ENCODE measurements at places on chromosomes 4 and X. TPM values are rescaled to one million over a fixed set of nuclear protein-coding genes. Genes with fewer than 3 reads are reported as not detected.

DNA sequence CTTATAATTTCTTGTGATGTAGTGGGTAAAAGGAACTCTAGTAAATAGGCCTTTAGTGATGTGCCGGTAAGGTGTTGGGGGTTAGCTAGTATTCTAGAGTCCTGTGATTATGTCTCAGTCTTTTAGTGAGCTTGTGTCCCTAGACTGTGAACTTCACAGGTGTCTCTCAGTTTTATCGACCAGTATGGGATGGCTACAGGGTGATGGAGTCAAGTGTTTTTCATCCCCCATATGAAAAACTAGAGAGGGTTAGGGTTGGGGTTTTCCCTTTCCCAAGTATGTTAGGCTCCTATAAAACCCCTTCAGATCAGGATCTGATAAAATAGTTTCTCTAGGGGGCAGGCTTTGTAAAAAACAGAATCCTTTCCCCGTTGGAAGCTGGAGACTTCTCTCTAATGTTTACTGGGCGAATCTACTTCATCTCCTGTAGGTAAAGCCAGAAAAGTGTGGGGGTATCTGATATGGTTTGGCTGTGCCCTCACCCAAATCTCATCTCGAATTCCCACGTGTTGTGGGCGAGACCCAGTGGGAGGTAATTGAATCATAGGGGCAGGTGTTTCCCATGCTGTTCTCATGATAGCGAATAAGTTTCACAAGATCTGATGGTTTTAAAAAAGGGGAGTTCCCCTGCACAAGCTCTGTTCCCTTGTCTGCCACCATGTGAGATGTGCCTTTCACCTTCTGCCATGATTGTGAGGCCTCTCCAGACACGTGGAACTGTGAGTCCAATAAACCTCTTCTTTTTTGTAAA lies 120.8 kb downstream of the DTHD1 start:
- DNase-seq: no peak
- H3K27ac ChIP-seq: no peak overlapping the region
- H3K36me3 ChIP-seq: no peaks in the 10 kb centered on the region

DNA sequence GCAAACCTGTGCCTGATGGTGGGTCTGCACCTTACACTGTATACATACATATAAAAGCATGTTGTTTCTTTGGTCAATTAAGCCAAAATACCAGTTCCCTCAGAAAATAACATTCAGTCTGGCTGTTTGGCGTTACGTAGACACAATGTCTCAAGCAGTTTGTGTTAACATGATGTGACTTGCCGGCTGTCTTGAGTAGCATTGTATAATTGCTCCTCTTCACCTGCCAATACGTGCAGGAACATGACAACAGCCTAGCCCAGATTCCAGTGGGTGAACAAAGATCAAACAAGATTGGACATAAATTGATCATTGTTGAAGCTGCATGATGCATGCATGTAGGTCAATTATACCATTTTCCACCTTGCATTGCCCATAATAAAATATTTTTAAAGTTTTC lies 102.3 kb downstream of the F11 start:
- H3K36me3 ChIP-seq: no peaks in the 10 kb centered on the region
- H3K27ac ChIP-seq: no peak overlapping the region
- no peak for DNase-seq
- no peaks in the 10 kb centered on the region for H3K27me3 ChIP-seq
- H3K4me3 ChIP-seq: no peak overlapping the region

GRCh38 chr4:151887031-151887815 lies 126.4 kb upstream of the GATB start:
- H3K4me3 ChIP-seq: no peak overlapping the region
- H3K36me3 ChIP-seq: no peaks in the 10 kb centered on the region
- no peak overlapping the region for H3K27ac ChIP-seq
- no peaks in the 10 kb centered on the region for H3K27me3 ChIP-seq
- no peaks in the 10 kb centered on the region for H3K4me1 ChIP-seq

DNA sequence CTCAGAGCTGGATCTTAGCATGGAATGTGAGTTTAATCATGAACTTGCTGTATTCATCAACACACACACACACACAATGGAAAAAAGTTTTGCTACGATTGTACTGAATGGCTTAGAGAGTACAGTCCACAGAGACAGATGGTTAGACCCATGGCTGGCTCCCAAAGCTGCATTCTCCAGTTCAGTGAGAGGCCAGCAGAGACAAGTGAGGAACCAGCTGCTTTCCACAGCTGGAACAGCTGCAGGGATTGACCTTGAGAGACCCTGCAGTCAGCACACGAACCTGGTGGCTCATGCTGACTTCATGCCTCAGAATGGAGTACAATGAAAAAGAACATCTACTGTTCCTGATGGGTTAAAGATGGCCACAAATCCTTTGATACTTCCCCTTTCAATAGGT lies 94.5 kb downstream of the DHX15 start:
- H3K4me1 ChIP-seq: no peaks in the 10 kb centered on the region
- no peak overlapping the region for H3K27ac ChIP-seq
- H3K4me3 ChIP-seq: no peak overlapping the region
- DNase-seq: no peak
- no peaks in the 10 kb centered on the region for H3K36me3 ChIP-seq

DNA sequence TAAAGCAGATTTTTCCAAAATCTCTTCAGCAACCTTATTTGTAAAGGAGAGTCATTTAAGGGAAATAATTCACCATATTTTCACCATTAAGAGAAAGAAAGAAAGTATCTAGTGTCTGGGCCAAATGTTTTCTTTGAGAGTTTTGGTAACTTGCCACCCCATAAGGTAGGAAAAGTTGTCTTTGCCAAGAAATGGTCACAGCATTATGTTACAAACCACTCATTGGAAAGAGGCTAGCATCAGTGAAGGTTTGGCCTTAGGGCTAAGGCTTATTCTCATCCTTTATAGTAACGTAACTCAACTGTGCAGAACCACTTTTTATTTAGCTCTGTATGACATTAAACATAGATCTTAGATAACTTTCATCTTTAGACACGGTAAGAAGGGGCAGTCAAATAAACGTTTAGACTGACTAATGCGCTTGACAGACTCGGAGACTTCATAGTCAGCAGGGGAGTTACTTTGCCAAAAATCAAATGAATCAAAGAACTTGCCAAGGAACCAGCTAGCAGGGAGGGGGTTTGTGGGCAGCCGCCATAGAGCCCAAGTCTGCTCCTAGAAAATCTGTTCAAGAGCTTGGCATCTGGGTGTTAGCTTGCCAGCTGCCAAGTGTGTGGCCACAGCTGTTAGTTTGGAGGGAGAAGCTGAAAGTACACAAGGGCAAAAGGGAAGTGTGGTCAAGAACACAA lies 182.8 kb upstream of the GRID2 start:
- no peaks in the 10 kb centered on the region for H3K27me3 ChIP-seq
- no peak overlapping the region for H3K4me3 ChIP-seq
- H3K4me1 ChIP-seq: no peaks in the 10 kb centered on the region
- no peak overlapping the region for H3K27ac ChIP-seq
- no peaks in the 10 kb centered on the region for H3K36me3 ChIP-seq

DNA sequence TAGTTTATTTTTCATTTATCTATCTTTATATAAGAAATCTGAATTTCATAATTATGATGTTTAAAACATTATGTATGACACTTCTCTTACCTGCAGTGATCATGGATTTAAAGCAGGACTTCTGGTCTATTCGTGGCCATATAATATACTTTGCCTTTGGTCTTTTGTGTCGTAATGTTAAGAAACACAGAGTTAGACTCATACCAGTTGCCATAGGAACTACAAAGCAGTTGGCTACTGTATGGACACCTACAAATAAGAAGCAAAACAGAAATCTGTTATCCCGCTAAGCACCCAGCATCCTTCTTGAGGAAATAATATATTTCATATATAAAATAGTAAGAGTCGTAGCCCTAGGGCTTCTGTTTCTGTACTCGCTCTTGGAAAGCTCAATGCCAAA lies 4.3 kb downstream of the SEPSECS start:
- H3K27ac ChIP-seq: no peak overlapping the region
- no peaks in the 10 kb centered on the region for H3K36me3 ChIP-seq
- peaks cover under 1% of the 10 kb centered on the region for H3K4me1 ChIP-seq

DNA sequence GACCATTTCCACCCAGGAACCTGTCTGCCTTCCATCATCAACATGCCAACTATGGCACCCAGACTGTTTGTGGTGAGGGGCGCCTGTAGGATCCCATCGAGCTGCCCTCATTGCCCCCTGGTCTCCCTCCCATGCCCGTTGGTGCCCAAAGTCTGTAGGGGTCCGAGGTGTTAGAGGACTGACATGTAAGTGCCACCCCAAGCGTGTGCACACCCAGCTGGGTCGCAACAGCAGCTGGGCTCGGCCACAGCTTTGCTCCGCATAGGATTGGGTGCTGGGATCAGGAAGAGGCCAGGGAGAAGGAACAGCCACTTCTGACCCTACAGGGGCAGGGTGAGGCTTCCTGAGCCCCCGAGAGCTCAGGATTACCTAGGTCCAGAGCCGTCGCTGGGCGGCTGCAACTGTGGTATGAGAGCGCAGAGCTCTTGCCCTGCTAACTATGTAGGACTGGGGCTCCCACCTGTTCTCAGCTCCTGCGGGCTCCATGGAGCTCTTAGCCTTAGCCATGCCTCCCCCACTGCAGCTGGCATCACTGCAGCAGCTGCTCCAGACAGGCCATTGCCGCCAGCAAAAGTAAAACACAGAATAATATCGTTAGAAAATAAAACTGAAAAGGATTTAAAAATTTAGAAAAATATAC lies 1160.3 kb downstream of the FSTL5 start:
- no peaks in the 10 kb centered on the region for H3K27me3 ChIP-seq
- H3K4me1 ChIP-seq: no peaks in the 10 kb centered on the region
- no peak for DNase-seq

DNA sequence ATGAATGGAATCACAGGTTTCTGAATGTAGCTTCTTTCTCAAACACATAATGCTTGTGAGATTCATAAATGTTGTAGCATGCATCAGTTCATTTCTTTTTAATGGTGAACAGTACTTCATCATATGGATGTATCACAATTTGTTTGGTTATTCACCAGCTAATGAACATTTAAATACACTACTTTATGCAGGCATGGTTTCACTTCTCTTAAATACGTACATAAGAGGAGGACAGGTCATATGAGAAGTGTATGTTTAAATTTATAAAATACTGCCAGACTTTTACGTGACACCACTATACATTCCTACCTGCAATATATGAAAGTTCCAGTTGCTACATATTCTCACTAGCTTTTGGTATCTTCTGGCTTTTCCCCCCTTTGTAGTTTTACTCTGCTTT lies 65.4 kb downstream of the ANKRD17 start:
- no peak overlapping the region for H3K27ac ChIP-seq
- no peaks in the 10 kb centered on the region for H3K27me3 ChIP-seq
- no peak overlapping the region for H3K4me3 ChIP-seq
- H3K4me1 ChIP-seq: peaks cover 5% of the 10 kb centered on the region

DNA sequence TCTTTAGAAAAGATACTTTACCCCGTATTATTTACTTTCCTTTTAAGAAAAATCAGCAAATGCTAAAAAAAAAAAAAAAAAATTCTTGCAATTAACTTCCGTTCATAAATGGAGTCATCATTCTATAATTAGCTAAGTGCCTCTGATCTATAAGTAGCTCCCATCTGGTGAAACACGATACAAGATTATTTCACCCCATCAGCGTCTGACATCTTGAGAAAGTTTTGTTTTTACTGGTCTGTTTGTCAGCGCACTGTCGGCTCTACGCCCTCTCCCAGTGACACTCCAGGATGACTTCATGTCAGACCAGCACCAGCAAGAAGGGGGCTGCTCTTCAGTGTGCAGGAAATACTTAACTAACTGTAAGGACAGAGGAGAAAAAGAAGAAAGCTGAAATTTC lies 108.3 kb downstream of the AFAP1 start:
- H3K4me1 ChIP-seq: peaks cover 45% of the 10 kb centered on the region
- H3K27ac ChIP-seq: peak overlapping the region; percentile 90
- no peaks in the 10 kb centered on the region for H3K27me3 ChIP-seq
- H3K36me3 ChIP-seq: peaks cover 13% of the 10 kb centered on the region

- H3K27me3 ChIP-seq: no peaks in the 10 kb centered on the region
- H3K27ac ChIP-seq: no peak overlapping the region
- H3K4me3 ChIP-seq: no peak overlapping the region
- H3K4me1 ChIP-seq: no peaks in the 10 kb centered on the region
- H3K36me3 ChIP-seq: no peaks in the 10 kb centered on the region
- no peak for DNase-seq
Observed at GRCh38 chr4:57435300-57435699, 325.1 kb upstream of the IGFBP7 start.

DNA sequence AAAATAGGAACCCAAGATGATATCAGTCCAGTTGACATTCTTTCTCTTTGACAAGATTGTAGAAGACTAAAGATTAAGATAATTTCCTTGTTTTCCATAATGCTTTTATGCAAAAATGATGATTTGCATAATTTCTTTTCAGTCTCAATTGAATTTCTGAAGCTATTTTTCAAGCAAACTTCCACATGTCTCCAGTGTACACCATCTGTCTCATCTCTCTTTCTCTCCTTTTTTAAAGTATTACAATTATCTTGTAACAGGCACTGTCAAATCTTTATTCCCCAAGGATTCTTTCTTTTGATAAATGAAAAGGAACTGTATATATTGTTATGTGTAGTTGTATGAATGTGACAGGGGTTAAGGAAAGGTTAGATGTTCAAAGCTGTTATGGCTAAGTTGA lies 7.9 kb upstream of the SH3RF1 start:
- no peak for DNase-seq
- H3K4me1 ChIP-seq: no peaks in the 10 kb centered on the region
- no peak overlapping the region for H3K27ac ChIP-seq
- no peaks in the 10 kb centered on the region for H3K36me3 ChIP-seq
- H3K27me3 ChIP-seq: no peaks in the 10 kb centered on the region

- no peak within 1 kb of the TSS for H3K4me3 ChIP-seq
- no peaks in the 10 kb centered on the region for H3K36me3 ChIP-seq
- H3K27me3 ChIP-seq: no peaks in the 10 kb centered on the region
- H3K27ac ChIP-seq: no peak within 1 kb of the TSS
- no peaks in the 10 kb centered on the region for H3K4me1 ChIP-seq
- DNase-seq: no peak
Observed at GRCh38 chr4:69214716-69215115, at the start of gene UGT2B11. Gene UGT2B11, minus strand, starts transcription at chr4:69214748. Its CDS starts 26 bp downstream, at chr4:69214722.

GRCh38 chr4:122709236-122709635 lies 23.3 kb upstream of the BBS12 start:
- no peak overlapping the region for H3K4me3 ChIP-seq
- H3K27ac ChIP-seq: no peak overlapping the region
- H3K27me3 ChIP-seq: no peaks in the 10 kb centered on the region
- H3K4me1 ChIP-seq: peaks cover 2% of the 10 kb centered on the region
- DNase-seq: no peak
- no peaks in the 10 kb centered on the region for H3K36me3 ChIP-seq

- peak; percentile 25 for DNase-seq
- H3K36me3 ChIP-seq: no peaks in the 10 kb centered on the region
- H3K27ac ChIP-seq: no peak overlapping the region
- peaks cover 23% of the 10 kb centered on the region for H3K4me1 ChIP-seq
Observed at GRCh38 chrX:19745077-19745476, 142.3 kb downstream of the SH3KBP1 start.

DNA sequence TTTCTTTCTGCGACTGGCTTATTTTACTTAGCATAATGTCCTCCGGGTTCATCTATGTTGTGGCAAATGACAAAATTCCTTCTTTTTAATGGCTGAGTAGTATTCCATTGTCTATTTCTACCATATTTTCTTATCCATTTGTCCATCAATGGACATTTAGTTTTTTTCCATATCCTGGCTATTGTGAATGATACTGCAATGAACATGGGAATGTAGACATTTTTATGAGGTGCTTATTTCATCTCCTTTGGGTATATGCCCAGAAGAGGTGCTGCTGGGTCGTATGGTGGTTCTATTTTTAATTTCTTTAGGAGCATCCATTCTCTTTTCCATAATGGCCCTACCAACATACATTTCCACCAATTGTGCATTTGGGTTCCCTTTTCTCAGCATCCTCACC lies 76.5 kb upstream of the HPGD start:
- no peaks in the 10 kb centered on the region for H3K36me3 ChIP-seq
- H3K4me3 ChIP-seq: no peak overlapping the region

Gene TBC1D9
- total RNA-seq: 43.4 TPM

Gene CORIN
- total RNA-seq: 0.40 TPM

Gene NCAPG
- 66.4 TPM for total RNA-seq

Gene PCSK1N
- not detected for total RNA-seq

Gene AKAP14
- not detected for total RNA-seq

Gene FUNDC2
- 53.3 TPM for total RNA-seq
